ENCODE measurements at places on chromosomes 5 and 9. TPM values are rescaled to one million over a fixed set of nuclear protein-coding genes. Genes with fewer than 3 reads are reported as not detected.

- H3K27me3 ChIP-seq = no peaks in the 10 kb centered on the region
- H3K4me1 ChIP-seq = no peaks in the 10 kb centered on the region
- DNase-seq = no peak
- H3K27ac ChIP-seq = no peak overlapping the region
- no peak overlapping the region for H3K4me3 ChIP-seq
Measured at GRCh38 chr5:79183617-79184016, 52.3 kb upstream of the JMY start.

GRCh38 chr5:157502143-157502647 lies 42.2 kb downstream of the NIPAL4 start:
- no peak overlapping the region for H3K4me3 ChIP-seq
- H3K36me3 ChIP-seq = no peaks in the 10 kb centered on the region
- H3K27ac ChIP-seq = no peak overlapping the region
- H3K4me1 ChIP-seq = no peaks in the 10 kb centered on the region
- no peak for DNase-seq
- no peaks in the 10 kb centered on the region for H3K27me3 ChIP-seq

GRCh38 chr5:13921578-13921977 lies 22.9 kb downstream of the DNAH5 start:
- H3K27ac ChIP-seq = no peak overlapping the region
- no peaks in the 10 kb centered on the region for H3K36me3 ChIP-seq

Gene STKLD1
- 1.5 TPM for polyA plus RNA-seq

Gene IL13
- not detected for polyA plus RNA-seq

Gene SPOCK1
- polyA plus RNA-seq = 0.08 TPM

All from HepG2 (cell line).